Fibroblast of skin of scalp (primary cell): ENCODE measurements at places on chromosomes 5 and 9.

GRCh38 chr5:98929710-98930298 lies 997 bp upstream of the CHD1 start:
- DNase-seq: no peak

GRCh38 chr9:121732886-121733285 lies 81.5 kb downstream of the DAB2IP start:
- no peak for DNase-seq

DNA sequence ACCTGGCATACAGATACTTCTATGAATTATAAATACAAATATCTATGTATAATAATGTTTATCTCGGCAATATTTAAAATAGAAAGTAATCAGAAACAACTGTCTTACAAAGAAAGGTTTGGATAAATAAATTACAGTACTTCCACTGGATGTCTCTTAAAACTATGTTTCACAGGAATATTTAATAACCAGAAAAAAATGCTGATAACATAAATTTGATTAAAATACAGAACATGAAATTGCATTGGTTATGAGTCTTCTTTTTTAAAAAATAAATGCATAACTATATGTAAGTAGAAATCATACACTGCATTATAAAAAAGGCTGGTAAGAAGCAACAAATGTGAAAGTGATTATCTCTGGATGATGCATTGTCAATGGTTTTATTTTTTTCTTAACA lies 126.0 kb downstream of the AGTPBP1 start:
- no peak for DNase-seq

GRCh38 chr5:79931866-79932265 lies 59.2 kb downstream of the MTX3 start:
- no peak for DNase-seq

DNA sequence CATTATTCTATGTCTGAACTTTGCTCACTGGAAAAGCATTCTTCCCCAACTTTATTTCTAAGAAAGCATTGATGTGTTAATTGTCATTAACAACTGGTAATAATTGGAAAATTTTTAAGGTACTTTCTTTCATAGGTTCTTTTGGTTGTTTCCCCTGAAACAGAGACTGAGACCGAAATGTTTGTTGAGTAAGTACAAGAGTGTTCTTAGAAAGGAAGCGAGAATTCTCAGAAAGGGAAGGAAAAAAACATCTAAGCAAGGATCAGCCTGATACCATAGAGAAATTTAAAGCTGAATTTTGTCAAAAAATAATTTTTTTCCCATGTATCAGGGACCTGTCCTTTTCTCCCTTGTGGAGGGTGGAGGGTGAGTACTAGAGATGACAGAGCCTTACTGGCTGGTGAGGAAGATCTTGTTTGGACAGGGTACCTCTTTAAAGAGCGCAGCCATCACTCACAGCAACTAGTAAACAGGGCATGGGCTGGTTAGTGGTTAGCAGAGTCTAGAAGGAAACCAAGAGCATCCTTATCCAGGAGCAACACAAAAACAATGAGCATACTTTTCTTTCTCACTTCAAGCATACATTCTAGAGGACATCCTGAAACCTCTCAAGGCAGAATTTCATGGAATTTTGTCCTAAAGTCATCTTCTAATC lies 898.5 kb downstream of the DNAH5 start:
- DNase-seq: no peak

- DNase-seq: no peak
Measured at GRCh38 chr5:171288066-171288465, 21.0 kb upstream of the TLX3 start.

DNA sequence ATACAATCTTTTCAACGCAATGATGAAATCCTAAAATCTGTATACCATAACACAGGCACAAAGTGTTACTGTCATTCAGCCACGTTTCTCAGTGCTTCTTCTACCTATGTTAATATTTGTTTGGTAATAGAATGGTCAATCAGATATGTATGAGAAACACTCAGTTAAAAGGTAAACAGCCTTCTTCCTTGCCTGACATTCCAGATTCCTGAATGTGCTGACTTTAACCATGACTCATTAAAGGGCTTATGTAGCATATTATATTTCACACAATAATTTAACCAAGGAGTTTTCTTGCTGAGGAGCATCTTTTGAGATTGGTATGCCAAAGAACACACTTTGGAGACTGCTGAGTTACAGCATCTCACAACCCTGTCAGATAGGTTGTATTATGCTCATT lies 187.6 kb downstream of the CETN3 start:
- peak; percentile 65 for DNase-seq

GRCh38 chr5:59772757-59773156 lies 120.8 kb downstream of the PDE4D start:
- no peak for DNase-seq

DNA sequence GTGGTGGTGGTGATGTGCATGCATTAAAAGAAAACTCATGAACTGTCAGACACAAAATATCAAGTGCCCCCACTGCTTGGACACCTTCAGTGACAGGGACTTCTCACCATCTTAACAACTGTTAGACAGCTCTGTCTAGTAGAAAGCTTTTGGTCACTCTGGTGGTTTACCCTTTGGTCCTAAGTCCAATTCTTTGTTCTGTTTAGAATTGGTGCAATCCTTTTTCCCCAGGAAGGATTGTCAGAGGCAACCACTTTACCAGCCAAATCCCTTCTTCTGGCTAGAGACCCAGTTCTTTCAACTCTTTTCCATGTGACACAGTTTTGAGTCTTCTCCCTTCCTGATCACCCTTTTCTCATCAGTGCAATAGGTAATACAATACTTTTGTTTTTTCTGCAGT lies 140.2 kb downstream of the SEC61B start:
- no peak for DNase-seq

GRCh38 chr9:11039006-11039405 lies 426.2 kb upstream of the PTPRD start:
- peak; percentile 0 for DNase-seq

DNA sequence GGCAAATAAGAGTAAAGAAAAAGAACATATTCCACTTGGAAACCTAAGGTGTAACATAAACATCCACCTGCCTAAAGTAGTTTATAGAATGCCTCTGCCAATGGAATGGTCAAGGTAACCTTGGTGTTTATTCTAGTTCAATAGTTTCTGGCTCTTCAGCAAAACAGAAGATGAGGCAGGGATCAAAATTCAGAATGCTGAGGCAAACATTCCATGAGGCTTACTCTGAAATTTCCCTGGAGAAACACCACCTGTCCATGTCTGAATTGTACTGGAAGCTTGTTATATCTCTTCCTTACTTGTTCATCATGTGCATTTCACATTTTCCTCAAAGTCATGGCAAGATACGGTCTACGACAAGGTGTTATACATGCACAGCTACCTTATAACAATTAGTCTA lies 1862.4 kb upstream of the ACO1 start:
- DNase-seq: no peak

GRCh38 chr5:178982941-178983340 lies 12.2 kb downstream of the GRM6 start:
- DNase-seq: no peak

- DNase-seq: no peak
Measured at GRCh38 chr9:36847781-36848673, 186.0 kb downstream of the PAX5 start.

DNA sequence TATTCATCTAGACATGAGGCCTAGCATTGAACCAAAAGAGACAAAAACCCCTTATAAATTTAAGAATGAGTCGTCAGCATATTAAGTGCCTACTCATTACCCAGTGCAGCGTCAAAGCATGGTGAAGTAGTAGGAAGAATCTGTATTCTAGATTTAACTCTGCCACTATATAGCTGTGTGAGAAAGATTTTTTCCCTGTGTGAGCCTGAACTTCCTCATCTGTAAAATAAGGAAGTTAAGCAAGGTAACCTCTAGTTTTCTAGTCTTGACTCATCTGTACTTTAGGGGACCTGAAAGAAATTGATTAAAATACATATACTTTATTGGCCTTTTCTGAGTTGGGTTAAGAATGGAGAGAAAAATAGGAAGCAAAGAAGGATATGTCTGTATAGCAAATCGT lies 82.1 kb upstream of the RUSC2 start:
- DNase-seq: no peak

GRCh38 chr5:74521401-74521800 lies 119.1 kb downstream of the ENC1 start:
- DNase-seq: no peak

DNA sequence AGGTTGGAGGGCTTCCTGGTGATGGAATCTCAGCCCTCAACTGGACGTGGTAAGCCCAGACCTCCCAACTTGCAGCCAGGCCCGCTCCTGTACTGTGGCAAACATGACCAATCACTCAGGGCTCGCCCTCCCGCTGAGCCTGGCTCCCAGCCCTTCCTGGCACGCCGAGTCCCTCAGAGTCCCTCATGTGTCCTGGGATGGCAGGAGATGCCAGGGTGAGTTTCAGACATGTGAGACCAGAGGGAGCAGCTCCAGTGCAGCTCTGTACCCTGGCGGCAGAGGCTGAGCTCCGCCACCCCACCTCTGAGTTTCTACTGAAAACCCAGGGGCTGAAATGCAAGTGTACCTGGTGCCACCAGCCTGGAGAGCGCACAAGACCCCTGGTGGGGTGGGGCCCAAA lies 42.0 kb upstream of the RXRA start:
- peak; percentile 10 for DNase-seq

DNA sequence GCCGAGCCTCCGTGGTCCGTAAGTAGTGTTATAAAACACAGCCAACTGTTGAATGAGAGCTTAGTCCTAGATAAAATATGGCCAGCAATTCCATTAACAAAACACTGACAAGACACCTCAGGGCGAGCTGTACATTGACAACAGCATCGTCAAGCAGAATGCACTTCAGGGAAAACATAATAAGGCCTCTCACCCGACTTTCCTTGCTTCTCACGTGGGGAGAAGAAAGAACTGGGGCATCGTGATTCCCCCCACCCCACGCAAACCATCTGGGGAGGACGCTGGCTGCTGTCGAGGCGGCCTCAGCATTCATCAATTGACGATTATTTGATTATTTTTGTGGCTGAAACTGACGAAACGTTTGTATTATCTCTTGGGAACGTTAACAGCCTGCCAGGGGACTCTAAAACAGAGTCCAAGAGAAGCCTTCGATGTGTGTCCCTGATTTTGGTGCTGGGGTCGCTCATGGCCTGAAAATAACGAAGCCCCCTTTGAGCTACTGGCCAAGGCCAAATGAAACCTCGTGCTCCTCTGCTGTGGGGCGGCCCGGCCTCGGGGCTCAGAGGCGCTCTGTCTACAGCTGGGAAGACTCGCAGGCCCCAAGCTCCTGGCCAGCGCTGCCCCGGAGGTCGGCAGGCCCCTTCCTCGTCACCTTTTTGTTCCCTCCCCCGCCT lies 464 bp downstream of the GDF9 start:
- no peak for DNase-seq

- DNase-seq: peak; percentile 71
Measured at GRCh38 chr9:36928670-36929349, 105.3 kb downstream of the PAX5 start.

- DNase-seq: peak; percentile 47
Measured at GRCh38 chr9:132461971-132462370, 52.0 kb downstream of the CFAP77 start.

GRCh38 chr5:132094393-132095076 lies 20.9 kb downstream of the CSF2 start:
- DNase-seq: peak; percentile 96

DNA sequence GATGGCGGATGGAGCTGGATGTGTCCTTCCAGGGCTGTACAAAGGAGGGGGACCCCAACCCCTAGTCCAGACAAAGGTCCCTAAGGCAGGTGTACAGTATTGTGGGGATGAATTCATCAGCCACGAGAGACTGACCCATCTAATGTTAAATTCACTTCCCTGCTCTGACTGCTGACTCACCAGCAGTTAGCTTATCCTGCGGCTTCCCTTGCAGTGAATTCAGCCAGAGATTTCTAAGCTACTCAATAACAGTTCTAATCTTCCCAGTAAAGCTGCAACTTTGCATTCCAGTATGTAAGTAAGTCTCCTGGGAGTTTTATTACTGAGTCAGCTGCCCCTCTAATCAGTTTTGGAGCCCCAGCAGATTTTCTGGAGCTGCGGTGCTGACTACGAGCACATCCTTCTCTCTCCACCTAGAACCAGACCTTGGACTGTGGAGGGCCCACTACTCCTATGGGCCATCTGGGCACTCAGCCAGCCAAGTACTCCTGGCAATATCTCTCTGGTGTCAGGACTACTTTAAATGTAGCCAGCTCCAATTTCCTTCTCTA lies 16.1 kb downstream of the B4GALT1 start:
- DNase-seq: peak; percentile 97

- DNase-seq: no peak
Measured at GRCh38 chr5:10620346-10620745, 56.5 kb downstream of the ANKRD33B start.

DNA sequence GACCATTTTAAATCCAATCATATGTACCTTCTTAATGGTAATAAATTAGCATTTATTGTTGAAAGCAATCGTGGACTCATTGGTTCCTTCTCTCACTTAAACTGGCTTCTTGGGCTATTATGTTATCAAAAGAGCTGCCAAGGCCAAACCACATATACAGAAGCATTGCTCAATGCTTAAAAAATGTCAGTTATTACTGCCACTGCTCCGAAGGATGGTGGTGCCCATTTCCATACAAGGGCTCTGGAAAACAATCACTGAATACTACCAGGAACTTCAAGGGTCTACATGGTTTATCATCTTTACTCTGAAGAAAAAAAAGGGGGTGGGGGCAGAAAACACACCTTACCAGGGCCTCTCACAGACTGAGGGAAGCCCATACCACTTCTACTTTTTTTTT lies 104.3 kb downstream of the GNAQ start:
- DNase-seq: peak; percentile 68

GRCh38 chr9:137879052-137879451 lies 1.5 kb downstream of the CACNA1B start:
- no peak for DNase-seq

GRCh38 chr5:139738193-139739149 lies 57.1 kb upstream of the PSD2 start:
- DNase-seq: no peak

- no peak for DNase-seq
Measured at GRCh38 chr5:13648822-13649221, 295.7 kb downstream of the DNAH5 start.

- DNase-seq: no peak
Measured at GRCh38 chr5:136133922-136134379, 1.3 kb downstream of the SMAD5 start.

DNA sequence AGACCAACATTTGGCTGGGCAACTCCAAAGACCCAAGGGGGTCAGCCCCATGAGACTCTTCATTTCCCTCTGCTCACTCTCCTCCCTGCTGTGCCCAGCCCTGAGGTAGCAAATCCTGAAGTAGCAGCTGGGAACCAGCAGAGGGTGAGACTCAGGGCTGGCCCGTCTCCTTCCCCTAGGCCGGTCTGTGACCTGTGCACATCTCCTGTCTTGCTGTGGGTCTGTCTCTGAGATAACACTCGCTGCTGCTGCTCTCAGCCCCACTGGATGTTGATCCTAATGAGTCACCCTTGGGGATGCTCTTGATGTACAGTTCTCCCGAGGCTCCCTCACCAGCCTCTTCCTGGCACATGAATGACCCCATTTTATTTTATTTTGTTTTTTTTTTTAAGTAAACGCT lies 7.3 kb upstream of the OR2V1 start:
- no peak for DNase-seq

- no peak for DNase-seq
Measured at GRCh38 chr5:32538031-32538547, 47.3 kb upstream of the SUB1 start.

GRCh38 chr5:168920019-168920810 lies 341.0 kb upstream of the PANK3 start:
- DNase-seq: no peak

- DNase-seq: no peak
Measured at GRCh38 chr5:169413416-169413815, 112.5 kb upstream of the SLIT3 start.
